ENCODE measurements at places on chromosomes 1 and 21. TPM values are rescaled to one million over a fixed set of nuclear protein-coding genes. Genes with fewer than 3 reads are reported as not detected.

GRCh38 chr1:76065270-76065669, 9.3 kb upstream of the ST6GALNAC3 start:
- no peaks in the 10 kb centered on the region for H3K36me3 ChIP-seq
- H3K4me3 ChIP-seq, result no peak overlapping the region
- H3K27me3 ChIP-seq, result no peaks in the 10 kb centered on the region
- H3K27ac ChIP-seq, result no peak overlapping the region
- DNase-seq, result no peak

GRCh38 chr1:33344896-33345560, 24.1 kb upstream of the A3GALT2 start:
- H3K27me3 ChIP-seq, result no peaks in the 10 kb centered on the region
- H3K4me3 ChIP-seq, result no peak overlapping the region
- H3K27ac ChIP-seq, result peak overlapping the region; percentile 66
- peak; percentile 78 for DNase-seq

DNA sequence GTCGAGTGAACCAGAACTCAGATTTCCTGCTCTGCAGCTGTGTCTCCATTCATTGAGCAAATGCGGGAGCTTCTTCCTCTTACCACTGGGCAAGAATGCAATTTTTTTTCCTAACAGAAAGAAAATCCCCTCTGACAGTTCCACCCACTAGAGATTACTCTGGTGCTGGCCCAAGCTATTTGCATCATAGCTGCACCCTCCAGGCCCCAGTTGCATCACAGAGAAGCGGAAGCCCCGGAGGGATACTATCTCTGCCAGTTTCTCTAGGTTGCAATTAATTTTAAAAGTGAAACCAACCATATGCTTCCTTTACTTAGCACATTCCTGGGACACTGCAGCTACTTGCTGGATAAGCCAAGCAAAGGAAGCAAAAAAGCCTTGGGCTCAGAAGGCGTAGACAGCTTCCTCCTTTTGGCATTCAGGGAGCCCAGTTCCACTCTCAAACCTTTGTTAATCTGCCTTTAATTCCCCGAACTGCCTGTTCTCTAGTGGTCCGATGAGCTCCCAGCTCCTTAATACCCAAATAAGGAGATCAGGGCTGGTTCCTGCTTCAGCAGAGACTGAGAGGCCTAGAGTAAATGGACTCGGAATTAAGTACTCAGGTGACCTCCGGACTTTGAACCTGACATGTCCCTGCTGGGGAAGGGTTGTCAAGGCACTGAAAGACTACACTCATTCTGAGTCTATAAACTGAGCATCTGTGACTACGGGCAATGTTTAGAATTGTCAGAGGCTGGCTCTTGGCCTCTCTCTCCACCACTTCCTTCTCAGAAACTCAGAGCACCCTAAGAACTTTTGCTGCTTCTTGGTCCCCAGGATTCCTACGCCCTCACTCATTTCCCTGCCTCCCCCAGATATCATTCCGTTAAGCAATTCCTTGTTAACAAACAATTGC, 72.5 kb upstream of the TNFSF18 start:
- peak; percentile 86 for DNase-seq
- H3K27ac ChIP-seq, result peak overlapping the region; percentile 83
- H3K36me3 ChIP-seq, result no peaks in the 10 kb centered on the region

DNA sequence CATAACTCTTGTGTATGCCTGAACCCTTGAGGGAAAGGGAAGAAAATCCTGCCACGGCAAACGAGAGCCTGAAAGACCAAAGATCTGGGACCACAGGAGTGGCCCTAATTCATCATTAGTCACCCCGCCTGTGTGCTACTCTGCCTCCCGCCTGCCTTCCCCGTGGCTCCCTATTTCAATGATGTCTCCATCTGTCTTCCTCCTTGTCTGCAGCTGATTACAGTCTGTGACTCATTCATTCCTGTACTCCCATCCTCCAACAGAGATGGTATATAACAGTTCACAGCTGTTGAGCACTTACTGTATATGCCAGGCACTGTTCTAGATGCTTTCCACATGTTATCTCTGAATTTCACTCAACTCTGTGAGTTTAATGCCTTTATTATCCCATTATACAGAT, 96.6 kb downstream of the SEC16B start:
- no peaks in the 10 kb centered on the region for H3K36me3 ChIP-seq
- no peaks in the 10 kb centered on the region for H3K27me3 ChIP-seq
- H3K27ac ChIP-seq, result no peak overlapping the region
- DNase-seq, result peak; percentile 29
- H3K4me3 ChIP-seq, result no peak overlapping the region

- H3K36me3 ChIP-seq, result no peaks in the 10 kb centered on the region
- H3K4me3 ChIP-seq, result no peak overlapping the region
- H3K4me1 ChIP-seq, result peaks cover 16% of the 10 kb centered on the region
- H3K27me3 ChIP-seq, result peaks cover 29% of the 10 kb centered on the region
- DNase-seq, result no peak
Measured at GRCh38 chr1:209673631-209674417, 1.4 kb upstream of the G0S2 start.

GRCh38 chr1:18091660-18092446, 15.7 kb upstream of the IGSF21 start:
- no peak for DNase-seq
- H3K4me1 ChIP-seq, result no peaks in the 10 kb centered on the region
- no peak overlapping the region for H3K4me3 ChIP-seq
- no peaks in the 10 kb centered on the region for H3K36me3 ChIP-seq
- peaks cover 15% of the 10 kb centered on the region for H3K27me3 ChIP-seq

DNA sequence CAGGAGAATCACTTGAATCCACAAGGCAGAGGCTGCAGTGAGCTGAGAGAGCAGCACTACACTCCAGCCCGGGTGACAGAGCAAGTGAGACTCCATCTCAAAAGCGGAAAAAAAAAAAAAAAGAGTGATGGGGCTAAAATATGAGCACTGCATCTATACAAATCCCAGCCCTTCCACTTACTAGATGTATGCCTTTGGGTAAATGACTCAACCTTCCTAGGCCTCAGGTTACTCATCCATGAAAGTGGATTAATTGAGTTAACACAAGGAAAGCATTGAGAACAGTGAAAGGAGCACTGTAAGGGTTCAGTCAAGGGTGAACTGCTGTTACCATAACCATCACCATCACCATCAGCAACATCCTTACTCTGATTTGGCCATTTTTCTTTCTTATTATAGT, 226.4 kb upstream of the C8B start:
- no peaks in the 10 kb centered on the region for H3K36me3 ChIP-seq
- no peak overlapping the region for H3K4me3 ChIP-seq
- no peak for DNase-seq
- no peak overlapping the region for H3K27ac ChIP-seq

- no peaks in the 10 kb centered on the region for H3K4me1 ChIP-seq
- no peaks in the 10 kb centered on the region for H3K36me3 ChIP-seq
- DNase-seq, result no peak
- H3K27ac ChIP-seq, result no peak overlapping the region
Measured at GRCh38 chr1:33805988-33806387, 57.9 kb upstream of the HMGB4 start.

GRCh38 chr1:212401838-212402582, 12.7 kb downstream of the PACC1 start:
- H3K4me3 ChIP-seq, result no peak overlapping the region
- no peaks in the 10 kb centered on the region for H3K27me3 ChIP-seq
- no peak for DNase-seq
- H3K36me3 ChIP-seq, result peaks cover 21% of the 10 kb centered on the region
- H3K27ac ChIP-seq, result no peak overlapping the region

GRCh38 chr1:115977499-115978258, 1.4 kb downstream of the SLC22A15 start:
- no peak for DNase-seq
- H3K36me3 ChIP-seq, result no peaks in the 10 kb centered on the region
- no peaks in the 10 kb centered on the region for H3K4me1 ChIP-seq
- no peak overlapping the region for H3K4me3 ChIP-seq

- no peaks in the 10 kb centered on the region for H3K36me3 ChIP-seq
- no peaks in the 10 kb centered on the region for H3K27me3 ChIP-seq
- no peaks in the 10 kb centered on the region for H3K4me1 ChIP-seq
- H3K27ac ChIP-seq, result peak overlapping the region; percentile 53
- H3K4me3 ChIP-seq, result no peak overlapping the region
- DNase-seq, result peak; percentile 88
Measured at GRCh38 chr1:107100331-107100984, 40.4 kb upstream of the NTNG1 start.

DNA sequence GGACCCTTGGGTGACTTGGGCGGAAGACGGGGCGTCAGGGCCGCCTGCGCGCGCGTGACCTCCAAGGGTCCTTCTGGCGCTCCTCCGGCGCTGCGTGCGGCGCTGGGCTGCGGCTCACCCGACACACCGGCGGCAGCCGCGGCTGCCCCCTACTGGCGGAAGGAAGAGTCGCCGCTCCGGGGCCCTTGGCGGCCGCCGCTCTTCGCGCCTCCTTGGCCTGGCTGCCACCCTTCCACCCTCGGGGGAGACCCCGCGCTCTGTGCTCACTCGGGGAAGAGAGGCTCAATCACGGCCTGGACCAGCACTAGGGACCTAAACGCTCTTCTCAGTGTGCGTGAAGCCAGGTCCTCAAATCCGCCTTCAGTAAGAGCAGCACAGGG, 89.7 kb downstream of the DMRTA2 start:
- H3K36me3 ChIP-seq, result no peaks in the 10 kb centered on the region
- peaks cover 11% of the 10 kb centered on the region for H3K4me1 ChIP-seq
- H3K27ac ChIP-seq, result no peak overlapping the region

- H3K4me1 ChIP-seq, result no peaks in the 10 kb centered on the region
- no peak overlapping the region for H3K27ac ChIP-seq
- H3K27me3 ChIP-seq, result peaks cover 5% of the 10 kb centered on the region
- no peak overlapping the region for H3K4me3 ChIP-seq
- no peak for DNase-seq
Measured at GRCh38 chr1:111804776-111805175, 49.1 kb downstream of the DDX20 start.

DNA sequence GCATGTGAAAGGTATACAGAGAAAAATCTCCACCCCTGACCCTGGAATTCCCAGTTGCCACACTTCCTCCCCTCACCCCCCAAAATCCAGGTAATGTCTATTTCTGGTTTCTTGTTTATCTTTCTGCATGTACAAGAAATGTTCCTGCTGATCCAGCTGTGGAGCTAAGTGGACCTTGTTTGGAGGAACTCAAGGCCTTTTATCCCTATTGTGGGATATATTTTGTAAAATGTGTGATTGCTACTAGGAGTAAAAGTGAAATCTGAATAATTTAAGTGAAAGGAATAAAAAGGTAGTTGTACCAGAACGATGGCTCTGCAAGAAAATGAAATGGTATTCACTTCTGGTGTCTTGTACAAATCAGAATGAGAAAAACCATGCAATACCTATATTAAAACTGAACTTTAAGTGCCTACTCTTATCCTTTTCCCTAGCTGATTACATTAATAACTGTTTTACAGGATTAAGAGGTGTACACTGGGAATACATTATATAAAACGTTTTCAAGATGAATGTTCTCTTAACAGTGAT, 3.0 kb downstream of the SPEN start:
- H3K36me3 ChIP-seq, result no peaks in the 10 kb centered on the region
- no peaks in the 10 kb centered on the region for H3K27me3 ChIP-seq
- peaks cover 21% of the 10 kb centered on the region for H3K4me1 ChIP-seq
- no peak for DNase-seq

DNA sequence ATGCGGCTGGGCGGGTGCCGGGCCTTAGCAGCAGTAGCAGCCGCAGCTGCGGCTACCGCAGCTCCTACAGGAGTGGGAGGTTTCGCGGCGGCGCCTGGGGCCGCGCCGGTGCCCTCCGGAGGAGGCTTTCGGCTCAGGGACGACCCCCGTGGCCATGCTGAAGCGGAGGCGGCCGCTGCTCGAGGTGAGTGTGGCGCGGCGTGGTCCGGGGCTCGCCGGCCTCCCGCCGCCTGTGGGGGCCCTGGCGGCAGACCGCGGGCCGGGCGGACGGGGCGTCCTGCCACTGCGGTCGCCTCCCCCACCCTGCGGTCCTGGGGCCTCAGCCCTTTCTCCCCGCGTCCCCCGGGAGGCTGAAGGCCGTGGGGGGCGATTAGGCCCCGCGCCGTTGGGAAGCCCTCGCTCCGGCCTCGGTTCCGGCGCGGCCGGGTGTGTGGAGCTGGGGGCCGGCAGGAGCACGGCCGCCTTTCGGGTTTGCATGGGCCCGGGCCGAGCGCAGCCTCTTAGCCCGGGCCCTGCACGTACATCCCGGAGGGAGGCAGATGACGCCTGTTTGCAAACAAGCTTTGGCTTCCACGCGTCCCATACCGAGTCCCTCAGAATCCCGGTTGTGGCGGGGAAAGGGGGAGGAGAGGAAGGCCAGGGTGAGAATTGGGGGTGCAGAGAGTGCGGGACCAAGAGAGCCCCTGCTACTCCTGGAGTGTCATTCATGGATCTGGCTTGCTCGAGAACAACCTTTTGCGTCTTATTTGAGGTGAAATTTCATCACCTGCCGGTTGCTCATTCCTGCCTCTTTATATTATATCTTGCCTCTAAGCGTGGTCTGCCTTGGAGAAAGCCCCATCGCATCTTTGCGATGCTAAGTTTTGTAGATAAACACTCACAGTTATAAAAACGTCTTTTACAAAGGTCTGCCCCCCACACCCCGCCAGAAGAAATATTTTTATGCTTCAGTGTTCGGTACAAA, 613 bp downstream of the ZFYVE9 start:
- peak overlapping the region; percentile 71 for H3K4me3 ChIP-seq
- peak; percentile 78 for DNase-seq
- peaks cover 4% of the 10 kb centered on the region for H3K4me1 ChIP-seq
- H3K36me3 ChIP-seq, result no peaks in the 10 kb centered on the region
- peak overlapping the region; percentile 93 for H3K27ac ChIP-seq
- H3K27me3 ChIP-seq, result no peaks in the 10 kb centered on the region

GRCh38 chr1:65207317-65207716, 59.3 kb downstream of the AK4 start:
- H3K36me3 ChIP-seq, result no peaks in the 10 kb centered on the region
- no peaks in the 10 kb centered on the region for H3K4me1 ChIP-seq
- H3K27ac ChIP-seq, result no peak overlapping the region
- no peak for DNase-seq

GRCh38 chr1:183583466-183583865, 6.8 kb downstream of the NCF2 start:
- no peak for DNase-seq
- no peak overlapping the region for H3K27ac ChIP-seq
- no peaks in the 10 kb centered on the region for H3K36me3 ChIP-seq
- no peaks in the 10 kb centered on the region for H3K27me3 ChIP-seq

The FCRL5 gene
- total RNA-seq, result not detected

The RPS27 gene
- total RNA-seq, result 7,680 TPM

The ACKR1 gene
- total RNA-seq, result 2.7 TPM

The LENEP gene
- total RNA-seq, result 0.40 TPM

The ERVH48-1 gene
- total RNA-seq, result 0.22 TPM

All from muscle of leg (tissue), 16 donors.